Osteocyte (in vitro differentiated cells): ENCODE measurements at places on chromosomes 16 and 17. TPM values are rescaled to one million over a fixed set of nuclear protein-coding genes. Genes with fewer than 3 reads are reported as not detected.

The CTRB2 gene
- not detected in 2 replicates for total RNA-seq

The DHRS7C gene
- not detected in 2 replicates for total RNA-seq

- no peak for DNase-seq
These were observed 605.0 kb downstream of the WWOX start for GRCh38 chr16:78704416-78704815.

- no peak for DNase-seq
These were observed 80.4 kb downstream of the ABCC12 start for GRCh38 chr16:48075398-48075797.
